ENCODE measurements at places on chromosomes 6 and 20.

DNA sequence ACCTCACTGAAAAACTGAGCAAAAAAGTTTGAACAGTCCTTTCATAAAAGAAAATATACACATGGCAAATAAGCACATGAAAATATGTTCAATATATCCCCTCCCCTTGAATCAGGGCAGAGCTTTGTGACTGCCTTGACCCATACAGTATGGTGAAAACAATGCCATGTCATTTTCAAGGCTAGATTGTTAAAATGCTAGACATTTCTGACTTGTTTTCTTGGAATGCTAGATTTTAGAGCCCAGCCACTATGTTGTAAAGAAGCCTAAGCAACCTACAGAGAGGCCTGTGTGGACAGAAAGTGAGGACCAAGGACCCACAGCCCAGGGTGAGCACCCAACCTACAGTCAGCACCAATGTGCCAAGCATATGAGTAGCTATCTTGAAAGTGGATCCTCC lies 17.1 kb upstream of the ASF1A start:
- no peak for DNase-seq

DNA sequence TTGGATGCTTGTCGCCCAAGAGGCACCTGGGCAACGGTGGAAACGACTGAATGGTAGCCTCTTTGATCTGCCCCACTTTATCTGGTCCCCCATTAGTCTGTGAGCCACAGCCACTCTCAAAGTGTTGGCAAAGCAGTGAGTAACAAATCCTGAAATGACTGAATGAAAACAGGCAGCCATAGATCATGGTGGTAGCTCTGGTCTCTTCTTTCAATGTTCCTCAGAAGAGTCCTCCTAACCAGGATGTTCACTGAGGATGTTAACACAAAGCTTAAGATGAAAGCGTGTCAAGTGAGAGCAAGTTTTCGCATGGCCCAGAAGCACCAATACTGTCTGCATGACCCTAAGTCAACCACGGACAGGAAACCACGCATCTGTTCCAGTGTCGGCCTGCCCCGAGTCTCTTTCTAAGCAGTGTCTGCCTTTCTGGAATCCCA lies 107.3 kb downstream of the IRF4 start:
- DNase-seq, result no peak

DNA sequence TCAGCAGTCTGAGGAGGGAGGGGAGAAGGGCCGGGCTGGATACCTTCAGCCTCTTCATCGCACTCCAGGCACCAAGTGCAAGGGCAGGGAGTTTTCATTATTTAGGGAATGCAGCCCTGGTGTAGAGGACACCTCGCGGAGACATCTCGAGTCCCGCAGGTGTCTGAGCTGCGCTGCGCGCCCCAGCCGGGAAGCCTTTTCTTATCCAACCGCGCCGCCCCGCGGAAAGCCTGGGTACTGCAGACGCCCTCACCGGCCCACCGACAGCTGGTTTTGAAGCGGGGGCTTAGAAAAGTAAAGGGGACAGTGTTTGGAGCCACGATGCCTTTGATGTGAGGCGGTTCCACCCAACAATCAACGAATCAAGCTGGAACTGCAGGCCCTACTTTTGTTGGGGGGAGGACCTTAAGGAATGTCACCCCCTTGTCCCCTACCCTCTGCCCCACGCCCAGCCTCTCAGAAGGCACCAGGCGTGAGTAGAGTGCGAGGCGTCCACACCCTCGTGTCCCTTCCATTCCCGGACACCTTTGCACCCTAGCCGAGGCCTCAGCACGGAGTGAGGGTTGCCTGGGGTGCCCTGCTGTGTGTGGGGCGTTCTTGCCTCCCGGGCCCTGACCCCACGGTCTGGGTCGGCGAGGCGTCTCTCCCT lies 8.6 kb downstream of the NKX2-2 start:
- peak; percentile 65 for DNase-seq

GRCh38 chr20:49276161-49276960 lies 1.5 kb downstream of the ZNFX1 start:
- no peak for DNase-seq

DNA sequence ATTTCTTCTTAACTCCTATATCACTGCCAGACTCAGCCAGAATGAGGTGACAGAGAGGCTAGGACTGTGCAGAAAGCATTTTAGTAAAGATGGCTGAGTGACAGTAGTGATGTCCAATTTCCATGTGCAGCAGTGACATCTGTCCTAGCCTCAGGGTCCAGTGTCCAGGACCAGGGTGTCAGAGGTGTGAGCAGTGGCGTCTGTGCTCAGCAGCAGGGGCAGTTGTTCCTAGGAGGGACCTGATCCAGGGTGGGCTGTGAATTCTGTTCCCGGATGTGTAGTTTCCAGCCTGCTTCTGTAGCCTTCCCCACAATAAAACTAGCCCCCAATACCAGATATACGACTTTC lies 6.0 kb downstream of the HLA-B start:
- no peak for DNase-seq

GRCh38 chr6:168404560-168404959 lies 36.4 kb upstream of the SMOC2 start:
- DNase-seq, result no peak

- no peak for DNase-seq
Observed at GRCh38 chr6:170212956-170213636, 77.8 kb downstream of the DLL1 start.

DNA sequence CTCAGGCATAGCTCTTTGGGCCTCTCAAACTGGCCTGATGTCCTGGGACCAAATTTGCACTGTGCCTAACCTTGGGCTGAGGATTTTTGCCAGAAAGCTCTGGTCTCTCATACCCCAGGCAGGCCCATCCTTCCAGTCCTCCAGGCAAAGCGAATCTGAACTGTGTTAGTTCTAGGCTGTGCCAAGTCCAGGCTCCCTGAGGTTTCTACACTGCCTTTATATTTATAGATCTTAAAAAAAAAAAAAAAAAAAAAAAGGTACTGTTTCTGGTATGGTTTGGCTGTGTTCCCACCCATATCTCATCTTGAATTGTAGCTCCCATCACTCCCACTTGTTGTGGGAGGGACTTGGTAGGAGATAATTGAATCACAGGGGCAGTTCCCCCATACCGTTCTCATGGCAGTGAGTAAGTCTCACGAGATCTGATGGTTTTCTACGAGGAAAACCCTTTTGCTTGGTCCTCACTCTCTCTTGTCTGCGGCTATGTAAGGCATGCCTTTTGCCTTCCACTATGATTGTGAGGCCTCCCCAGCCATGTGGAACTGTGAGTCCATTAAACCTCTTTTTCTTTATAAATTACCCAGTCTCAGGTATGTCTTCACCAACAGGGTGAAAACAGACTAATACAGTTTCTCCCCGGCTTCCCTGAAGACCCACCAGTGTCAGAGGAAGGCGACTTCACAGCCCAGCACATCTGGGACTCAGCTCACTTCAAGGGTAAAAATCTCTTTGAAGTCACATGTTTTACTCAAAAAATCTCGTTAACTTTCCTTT lies 39.0 kb upstream of the TBXT start:
- DNase-seq, result no peak

- DNase-seq, result no peak
Observed at GRCh38 chr6:143158113-143158581, 97.5 kb downstream of the AIG1 start.

DNA sequence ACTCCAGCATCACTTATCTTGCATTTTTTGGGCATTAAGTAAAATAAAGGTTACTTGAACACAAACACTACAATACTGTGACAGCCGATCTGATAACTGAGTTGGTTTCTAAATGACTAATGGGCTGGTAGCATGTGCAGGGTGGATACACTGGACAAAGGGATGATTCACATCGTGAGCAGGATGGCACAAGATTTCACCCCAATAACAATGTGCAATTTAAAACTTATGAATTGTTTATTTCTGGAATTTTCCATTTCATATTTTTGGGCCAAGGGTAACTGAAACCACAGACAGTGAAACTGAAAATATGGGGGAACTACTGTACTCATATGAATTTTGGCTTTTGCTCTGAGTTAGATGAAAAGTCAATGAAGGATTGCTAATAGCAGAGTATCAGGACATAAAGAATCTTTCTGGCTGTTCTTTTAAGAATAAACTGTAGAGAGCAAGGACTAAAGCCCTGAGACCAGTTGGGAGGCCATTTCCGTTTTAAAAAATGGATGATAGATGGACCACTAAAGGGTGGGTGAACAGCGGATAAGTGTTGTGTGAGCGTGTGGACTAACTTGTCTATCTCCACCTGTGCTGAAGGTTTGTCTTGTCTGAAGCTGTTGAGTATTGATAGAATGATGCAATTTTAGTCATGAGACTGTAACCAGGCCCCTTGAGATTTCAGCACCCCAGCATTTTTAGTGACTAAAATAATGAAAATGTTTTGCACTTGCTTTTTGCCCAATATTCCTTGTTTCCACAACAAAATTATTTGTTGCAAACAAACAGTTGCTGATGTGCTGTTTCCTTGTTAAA lies 8.2 kb downstream of the SPINT3 start:
- DNase-seq, result no peak

- no peak for DNase-seq
Observed at GRCh38 chr6:105545947-105546731, 143.3 kb upstream of the PREP start.

DNA sequence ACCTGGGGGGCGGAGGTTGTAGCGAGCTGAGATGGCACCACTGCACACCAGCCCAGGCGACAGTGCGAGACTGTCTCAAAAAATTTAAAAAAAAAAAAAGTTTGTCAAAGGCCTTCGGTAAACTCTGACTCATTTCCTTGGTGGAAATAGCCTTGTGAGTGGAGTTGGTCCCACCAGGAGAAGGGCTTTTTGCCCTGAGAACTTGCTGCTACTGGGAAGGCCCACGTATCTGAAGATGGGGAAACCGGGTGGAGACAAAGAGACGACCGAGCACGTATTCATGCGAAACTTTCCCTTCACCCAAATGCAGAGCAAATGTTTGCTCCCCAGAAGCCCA lies 51.7 kb downstream of the SLC22A23 start:
- DNase-seq, result no peak

DNA sequence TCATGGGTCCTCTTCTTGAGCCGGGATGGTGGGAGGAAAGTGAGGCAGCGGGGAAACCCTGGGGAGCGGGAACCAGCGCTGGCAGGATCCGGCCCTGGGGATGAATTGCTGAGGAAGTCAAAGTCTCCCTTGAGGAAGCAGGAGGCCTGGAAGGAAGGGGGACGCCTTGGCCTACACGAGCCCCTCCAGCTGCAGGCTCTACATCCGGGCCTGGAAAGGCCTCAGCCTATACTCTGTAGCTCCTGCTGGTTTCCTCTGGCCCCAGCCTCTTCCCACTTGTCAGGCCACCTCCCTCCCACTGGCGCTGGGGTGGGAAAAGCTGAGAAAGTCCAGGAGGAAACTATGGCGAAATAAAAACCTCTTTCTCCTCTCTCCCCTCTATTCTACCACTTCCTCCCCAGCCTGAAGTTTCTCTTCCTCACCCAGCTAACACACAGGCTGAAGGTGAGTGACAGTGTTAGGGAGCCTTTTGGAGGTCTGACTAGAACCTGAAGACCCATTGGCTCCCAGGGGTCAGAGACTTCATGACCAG lies 14.9 kb downstream of the TREML2 start:
- DNase-seq, result no peak

GRCh38 chr6:43972179-43972912 lies 154.9 kb downstream of the MRPL14 start:
- DNase-seq, result no peak

GRCh38 chr6:10555625-10556309 lies 34.6 kb downstream of the GCNT2 start:
- no peak for DNase-seq

DNA sequence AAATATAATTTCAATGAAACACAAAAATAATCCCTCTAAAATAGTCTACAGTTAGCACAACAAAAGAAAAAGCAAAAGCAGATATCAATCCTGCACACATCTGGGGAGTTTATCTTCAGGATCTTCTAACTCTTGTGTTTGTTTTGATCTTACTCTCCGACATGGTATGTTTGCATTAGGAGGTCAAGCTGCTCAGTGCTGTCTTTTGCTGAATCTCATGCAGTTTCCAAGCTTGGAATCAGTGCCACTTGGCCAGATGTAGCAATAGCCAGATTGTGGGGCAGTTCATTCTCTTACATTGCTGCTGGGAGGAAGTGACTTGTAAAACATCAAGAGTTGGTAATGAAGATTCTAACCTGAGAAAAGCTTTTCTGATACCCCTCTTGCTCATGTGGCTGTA lies 29.5 kb downstream of the RIOK1 start:
- no peak for DNase-seq

- no peak for DNase-seq
Observed at GRCh38 chr6:45843848-45844521, 171.7 kb downstream of the CLIC5 start.

DNA sequence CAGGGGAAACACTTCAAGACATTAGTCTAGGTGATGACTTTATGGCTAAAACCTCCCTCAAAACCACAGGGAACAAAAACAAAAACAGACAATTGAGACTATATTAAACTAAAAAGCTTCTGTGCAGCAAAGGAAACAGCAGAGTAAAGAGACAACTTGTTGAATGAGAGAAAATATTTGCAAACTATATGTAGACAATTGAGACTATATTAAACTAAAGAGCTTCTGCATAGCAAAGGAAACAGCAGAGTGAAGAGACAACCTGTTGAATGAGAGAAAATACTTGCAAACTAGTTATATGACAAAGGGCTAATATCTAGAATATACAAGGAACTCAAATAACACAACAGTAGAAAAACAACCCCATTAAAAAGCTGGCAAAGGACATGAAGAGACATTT lies 136.4 kb downstream of the IBTK start:
- DNase-seq, result no peak

GRCh38 chr6:169824021-169824420 lies 72.6 kb downstream of the ERMARD start:
- DNase-seq, result no peak

DNA sequence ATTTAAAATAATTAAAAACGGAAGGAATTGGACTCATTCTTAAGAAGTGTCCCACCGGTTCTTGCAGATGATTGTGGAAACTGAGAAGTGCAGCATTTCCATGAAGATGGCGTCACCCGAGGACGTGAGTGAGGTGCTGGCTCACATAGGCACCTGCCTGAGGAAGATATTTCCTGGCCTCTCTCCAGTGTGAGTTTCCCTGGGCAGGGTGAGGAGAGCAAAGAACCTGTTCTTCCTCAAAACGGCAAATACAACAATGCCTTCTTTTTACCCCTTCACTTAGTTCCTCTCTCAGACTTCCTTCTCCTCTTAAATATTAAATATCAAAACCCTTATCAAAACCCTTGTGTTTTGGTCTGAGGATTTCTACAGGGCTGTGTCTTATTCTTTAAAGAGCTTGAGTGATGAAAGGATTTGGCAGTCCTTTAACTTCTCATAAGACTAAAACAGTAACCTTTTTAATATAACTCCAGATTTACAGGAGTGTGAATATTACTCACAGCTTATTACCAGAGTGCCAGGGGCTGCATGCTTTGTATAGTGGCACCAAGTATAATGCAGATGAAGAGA lies 156.3 kb downstream of the CARMIL1 start:
- no peak for DNase-seq
